NCI-H1694 treated with DMSO at 0.1 percent for 48 hours (cell line): ENCODE measurements at places on chromosomes 6 and 20.

- no peak for DNase-seq
Measured at GRCh38 chr6:104614394-104614793, 245.3 kb downstream of the HACE1 start.

DNA sequence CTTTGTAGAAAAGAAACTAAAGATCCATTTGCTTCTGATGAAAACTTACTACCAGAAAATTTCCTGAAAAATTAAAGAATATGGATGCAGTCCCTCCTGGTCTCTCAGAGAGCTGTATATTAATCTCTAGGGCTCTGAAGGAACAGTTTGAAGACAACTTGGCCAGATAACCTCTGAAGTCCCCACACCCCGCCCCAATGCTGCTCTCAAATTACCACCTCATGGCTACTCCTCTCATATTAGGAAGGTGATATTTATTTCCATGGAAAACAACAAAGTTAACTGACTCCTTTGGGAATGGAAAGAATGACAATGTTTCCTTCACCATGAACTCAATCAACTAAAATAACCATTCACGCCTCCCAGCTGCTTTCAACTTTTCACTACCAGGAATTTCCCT is 408.4 kb upstream of the FLRT3 start:
- DNase-seq, result no peak

GRCh38 chr6:150584065-150584464 is 15.6 kb upstream of the PLEKHG1 start:
- no peak for DNase-seq

GRCh38 chr6:19153270-19153980 is 683.7 kb upstream of the ID4 start:
- no peak for DNase-seq

- no peak for DNase-seq
Measured at GRCh38 chr20:37914672-37915433, 11.9 kb downstream of the VSTM2L start.

DNA sequence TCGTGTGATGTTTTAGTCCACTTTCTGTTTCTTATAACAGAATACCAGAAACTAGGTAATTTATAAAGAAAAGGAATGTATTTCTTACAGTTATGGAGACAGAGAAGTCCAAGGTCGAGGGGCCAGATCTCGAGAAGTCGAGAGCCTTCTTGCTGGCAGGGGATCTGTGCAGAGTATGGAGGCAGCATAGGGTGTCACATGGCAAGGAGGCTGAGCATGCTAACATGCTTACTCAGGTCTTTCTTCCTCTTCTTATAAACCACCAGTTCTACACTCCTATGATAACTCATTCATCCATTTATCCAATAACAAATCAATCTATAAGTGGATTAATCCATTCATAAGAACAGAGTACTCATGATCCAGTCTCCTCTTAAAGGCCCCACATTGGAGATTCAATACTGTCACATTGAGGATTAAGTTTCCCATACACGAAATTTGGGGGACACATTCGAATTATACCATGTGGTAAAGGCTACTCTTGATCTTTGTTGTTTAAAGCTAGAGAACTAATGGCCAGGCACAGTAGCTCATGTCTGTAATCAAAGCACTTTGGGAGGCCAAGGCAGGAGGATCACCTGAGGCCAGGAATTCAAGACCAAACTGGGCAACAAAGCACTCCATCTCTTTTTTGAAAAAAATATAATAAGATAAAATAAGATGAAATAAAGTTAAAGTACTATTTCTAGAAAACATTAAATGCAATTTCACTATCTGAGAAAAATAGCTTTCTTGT is 2.1 kb downstream of the GOPC start:
- DNase-seq, result no peak

- no peak for DNase-seq
Measured at GRCh38 chr20:20393207-20394120, 25.6 kb downstream of the INSM1 start.

DNA sequence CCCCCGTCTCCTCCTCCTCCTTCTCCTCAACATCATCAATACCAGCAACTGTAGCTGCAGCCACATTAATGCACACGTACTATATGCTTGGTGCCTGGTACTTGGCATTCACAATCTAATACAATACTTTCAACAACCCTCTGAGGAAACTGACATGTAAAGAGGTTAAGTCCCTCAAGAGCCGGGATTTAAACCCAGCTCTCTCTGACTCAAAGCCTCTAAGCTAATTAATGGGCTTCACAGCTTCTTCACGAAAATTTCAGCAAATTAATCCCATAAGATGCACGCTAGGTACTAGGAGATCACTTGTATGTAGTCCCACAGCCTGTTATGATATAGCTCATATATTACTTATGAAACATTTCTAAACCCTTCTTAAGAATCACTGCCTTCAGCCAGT is 73.1 kb upstream of the IPCEF1 start:
- DNase-seq, result no peak

DNA sequence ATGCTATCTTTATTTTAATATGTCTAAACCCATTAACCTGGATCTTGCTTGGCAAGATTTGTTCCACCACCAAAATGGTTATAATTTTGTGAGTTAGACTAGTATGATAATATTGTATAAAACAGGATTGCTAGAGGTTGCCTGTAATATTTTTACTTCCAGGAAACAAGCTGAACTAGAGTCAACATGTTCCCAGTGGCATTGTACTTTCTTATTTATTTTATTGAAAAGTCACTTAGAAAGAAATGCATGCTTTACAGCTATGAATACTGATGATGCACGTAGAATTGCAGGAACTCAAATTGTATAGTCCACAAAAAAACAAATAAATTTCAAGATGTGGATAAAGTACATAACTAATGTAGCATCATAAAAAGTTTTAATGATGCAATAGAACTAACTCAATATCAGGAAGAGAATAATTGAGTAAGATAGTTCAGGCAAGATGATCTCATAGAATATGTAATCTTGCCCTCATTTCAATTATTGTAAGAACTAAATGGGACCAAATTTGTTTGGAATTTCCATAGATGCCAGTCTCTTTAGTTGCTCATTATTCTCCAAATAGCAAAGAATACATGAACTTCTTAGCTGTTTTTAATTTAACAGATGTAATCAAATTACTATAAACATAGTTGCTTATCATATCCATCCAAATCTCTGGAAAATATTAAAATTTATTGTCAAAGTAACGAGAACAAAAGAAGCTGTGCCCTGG is 451.8 kb downstream of the COL12A1 start:
- no peak for DNase-seq

DNA sequence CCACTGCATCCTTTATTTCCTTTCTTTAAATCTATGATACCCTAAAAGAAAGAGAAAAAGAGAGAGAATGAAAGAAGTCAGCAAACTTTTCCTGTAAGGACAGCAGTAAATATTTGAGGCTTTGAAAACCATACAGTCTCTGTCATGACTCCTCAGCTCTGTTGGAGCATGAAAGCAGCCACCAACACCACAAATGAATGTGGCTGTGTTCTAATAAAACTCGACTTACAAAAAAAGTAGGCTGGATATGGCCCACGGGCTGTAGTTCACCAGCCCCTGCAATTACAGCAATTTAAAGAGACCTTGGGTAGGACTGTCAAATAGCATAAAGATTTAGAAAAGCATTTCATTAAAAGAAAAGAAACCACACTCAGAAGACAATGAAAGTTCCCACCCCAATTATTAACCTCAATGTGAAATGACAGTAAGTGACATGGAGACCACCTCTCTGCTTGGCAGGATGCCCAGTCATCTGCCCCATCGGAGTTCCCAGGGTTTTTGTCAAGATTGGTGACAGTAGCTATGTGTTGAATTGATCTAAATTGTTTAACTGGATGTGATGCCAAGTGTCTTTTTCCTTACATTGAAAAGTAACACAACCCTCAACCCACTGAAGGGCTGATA is 50.9 kb downstream of the TNFRSF21 start:
- DNase-seq, result no peak

- DNase-seq, result no peak
Measured at GRCh38 chr6:34172961-34173775, 27.3 kb upstream of the GRM4 start.

DNA sequence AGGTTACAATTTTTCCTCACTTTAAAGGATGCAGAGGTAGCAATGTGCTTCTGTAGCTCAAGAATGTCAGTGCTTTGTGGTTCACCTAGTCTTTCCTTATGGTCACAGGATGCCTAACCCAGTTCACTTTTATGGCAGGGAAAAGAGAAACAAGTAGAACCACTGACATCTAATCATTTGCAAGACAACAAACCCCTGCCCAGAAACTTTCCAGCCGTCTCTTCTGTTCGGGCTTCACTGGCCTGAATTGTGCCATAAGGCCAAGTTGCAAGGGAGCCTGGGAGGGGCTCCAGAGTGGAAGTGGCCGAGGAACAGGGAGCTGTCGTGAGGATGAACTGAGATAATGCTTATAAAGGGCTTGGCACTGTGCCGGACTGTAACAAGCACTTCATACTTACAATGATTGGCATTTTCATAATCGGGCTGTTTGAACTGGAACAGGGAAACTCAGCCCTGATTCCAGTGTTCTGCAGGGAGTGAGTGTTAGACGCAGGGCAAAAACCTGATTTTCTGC is 212.6 kb downstream of the BCAS1 start:
- DNase-seq, result no peak

DNA sequence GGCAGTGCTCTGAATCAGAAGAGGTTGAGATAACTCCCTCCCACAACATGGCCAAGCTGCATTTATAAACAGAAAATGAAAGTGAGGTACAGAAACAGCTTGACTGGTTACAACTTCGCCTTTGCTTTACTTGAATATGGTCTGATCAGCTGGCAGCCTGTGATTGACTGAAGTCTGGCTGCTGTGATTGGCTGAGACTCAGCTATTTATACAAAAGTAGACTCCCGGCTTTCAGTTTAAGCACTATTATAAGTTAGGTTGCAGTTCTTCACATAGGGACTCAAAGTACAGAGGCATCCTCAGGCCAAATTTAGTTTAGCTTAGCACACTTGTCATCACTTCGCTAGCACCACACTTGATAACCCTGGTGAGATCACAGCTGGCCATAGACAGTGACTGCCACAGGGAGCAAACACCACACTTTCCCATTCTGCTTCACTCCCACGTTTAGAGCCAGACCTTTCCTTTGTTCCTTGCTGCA is 362.6 kb downstream of the EPM2A start:
- no peak for DNase-seq

DNA sequence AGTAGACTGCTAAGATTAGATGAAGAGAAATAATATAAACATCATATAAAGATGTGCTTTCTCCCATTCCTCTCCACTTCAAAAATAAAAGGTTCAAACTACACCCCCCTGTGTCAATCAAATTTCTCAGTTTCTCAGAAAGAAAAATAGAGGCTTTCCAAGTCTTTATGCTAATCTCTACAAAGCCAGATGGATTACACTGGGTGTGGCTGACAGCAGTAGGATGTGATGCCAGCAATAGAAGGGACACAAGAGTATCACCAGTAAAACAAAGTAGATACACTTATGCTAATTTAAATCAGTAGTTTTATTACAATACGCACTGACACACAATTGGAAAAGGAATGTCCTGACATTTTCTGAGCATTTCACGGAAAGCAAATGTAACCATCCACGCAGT is 353.4 kb downstream of the RNGTT start:
- no peak for DNase-seq

- DNase-seq, result peak; percentile 83
Measured at GRCh38 chr6:32853541-32854375, at the start of the genes PSMB9 and TAP1. TSS of gene PSMB9 (plus strand) at chr6:32854192. CDS start at chr6:32854230, 38 bp downstream. TSS of gene TAP1 (minus strand) at chr6:32853704. CDS start at chr6:32853636, 68 bp downstream.

GRCh38 chr6:37375376-37375775 is 21.6 kb downstream of the RNF8 start:
- DNase-seq, result no peak

DNA sequence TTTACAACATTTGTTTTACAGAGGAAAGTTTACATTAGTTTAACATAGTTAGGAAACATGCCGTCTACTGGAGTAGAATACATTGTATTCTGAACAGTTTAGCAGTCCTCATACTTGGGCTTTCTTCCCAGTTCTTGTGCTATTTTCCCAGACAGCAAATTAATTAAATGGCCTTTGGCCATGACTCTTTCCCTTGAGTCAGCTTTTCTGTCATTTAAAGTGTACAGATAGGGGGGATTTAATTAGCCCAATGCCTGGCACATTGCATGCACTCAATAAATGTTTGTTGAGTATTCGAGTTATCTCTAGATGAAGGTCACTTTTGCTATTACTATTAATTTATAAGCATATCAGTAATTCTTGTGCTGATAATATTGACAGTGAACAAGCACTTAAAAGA is 1.6 kb downstream of the TMEM244 start:
- DNase-seq, result no peak

GRCh38 chr6:73085443-73085871 is 139.8 kb downstream of the KHDC1L start:
- no peak for DNase-seq

DNA sequence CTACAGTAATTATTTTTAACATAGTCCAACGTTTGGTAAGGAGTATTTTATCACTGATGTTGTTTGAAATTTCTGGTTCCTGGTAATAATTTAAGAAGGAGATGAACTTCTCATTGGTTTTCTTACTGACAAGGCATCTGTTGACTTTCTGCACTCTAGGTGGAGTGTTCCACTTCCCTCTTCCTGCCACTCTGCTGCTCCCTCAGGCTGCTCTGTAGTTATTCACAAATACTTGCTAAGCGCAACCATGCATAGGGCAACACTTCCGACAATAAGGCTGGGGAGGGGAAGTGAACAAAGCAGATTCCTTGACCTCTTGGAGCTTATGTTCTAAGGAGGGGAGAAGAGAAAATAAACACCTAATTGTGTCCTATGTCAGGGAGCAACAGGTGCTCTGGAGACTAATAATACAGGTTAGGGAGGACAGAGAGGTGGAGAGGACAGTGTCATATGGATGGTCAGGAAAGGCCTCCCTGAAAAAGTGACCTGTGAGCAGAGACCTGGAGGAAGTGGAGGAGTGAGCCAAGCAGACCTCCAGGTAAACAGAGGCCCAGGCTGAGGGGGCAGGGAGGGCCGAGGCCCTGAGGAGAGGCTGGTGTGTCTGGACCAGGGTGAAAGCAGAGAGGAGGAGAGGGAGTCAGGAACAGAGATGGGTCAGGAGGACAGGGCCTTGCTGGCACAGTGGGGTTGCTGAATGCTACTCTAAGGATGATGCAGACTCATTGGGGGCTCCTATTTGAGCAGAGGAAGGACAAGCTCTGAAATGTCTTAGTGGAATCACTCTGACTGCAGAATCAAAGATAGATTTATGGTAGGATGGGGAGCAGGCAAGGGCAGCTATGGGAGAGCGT is 134.8 kb upstream of the SLC24A3 start:
- no peak for DNase-seq

DNA sequence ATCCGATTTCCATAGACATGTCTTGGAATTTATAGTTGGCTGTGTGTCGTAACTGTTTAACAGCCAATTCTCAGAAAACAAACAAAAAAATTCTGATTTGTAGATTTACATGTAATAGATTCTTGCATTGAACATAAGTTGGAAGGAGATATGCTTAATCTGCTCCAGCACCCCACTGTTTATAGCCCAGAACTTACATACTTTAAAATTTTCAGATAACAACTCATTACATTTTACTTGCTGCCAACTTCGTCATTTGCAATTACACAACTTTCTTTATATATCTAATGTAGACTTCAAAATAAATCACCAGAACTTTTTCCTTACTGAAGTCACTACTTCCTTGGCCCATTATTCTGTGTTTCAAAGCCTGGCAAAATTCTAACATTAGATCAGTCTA is 472.3 kb upstream of the EYS start:
- no peak for DNase-seq
